ENCODE measurements at places on chromosomes 2 and 18.

DNA sequence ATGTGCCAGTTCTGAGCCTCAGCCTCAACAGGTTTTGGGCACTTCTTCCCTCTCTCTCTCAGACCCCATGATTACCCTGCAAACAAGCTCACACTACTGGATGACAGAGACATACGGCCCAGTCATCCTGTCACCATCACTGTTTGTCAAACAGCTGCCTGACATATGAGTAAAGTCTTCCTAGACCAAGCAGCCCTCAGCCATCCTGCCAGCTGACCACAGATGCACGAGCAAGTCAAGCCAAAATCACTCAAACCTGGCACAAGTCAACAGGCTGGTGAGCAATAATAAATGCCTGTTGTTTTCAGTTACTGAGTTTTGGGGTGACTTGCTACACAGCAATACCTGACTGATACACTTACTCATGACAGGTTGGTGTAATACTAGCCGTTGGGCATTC lies 75.5 kb upstream of the KLF7 start:
- no peak for DNase-seq

- no peak for DNase-seq
These were observed 44.6 kb downstream of the DPP4 start for GRCh38 chr2:162029287-162029901.

GRCh38 chr2:45776160-45776955 lies 124.9 kb downstream of the PRKCE start:
- no peak for DNase-seq

DNA sequence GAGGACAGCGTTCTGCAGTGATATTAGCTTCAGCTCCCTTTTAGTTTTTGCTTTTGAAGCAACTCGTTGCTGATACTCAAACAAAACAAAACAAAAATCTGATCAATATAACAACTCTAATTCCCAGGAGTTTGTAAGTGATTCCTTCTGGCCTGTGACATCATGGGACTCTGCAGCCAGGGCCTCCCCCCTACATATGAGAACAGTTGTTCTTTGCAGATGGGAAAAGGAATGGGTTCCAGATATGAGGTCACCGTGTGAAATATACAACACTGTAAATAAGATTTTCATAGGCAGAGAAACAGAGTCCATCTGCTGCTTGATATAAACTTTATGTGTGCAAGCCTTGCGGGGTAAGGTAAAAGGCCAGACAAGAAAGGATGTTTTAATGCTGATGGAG lies 56.7 kb downstream of the DIS3L2 start:
- DNase-seq, result no peak

GRCh38 chr18:63213331-63213900 lies 106.2 kb downstream of the BCL2 start:
- DNase-seq, result no peak

- DNase-seq, result no peak
These were observed 127.4 kb downstream of the TGIF1 start for GRCh38 chr18:3577281-3577855.

DNA sequence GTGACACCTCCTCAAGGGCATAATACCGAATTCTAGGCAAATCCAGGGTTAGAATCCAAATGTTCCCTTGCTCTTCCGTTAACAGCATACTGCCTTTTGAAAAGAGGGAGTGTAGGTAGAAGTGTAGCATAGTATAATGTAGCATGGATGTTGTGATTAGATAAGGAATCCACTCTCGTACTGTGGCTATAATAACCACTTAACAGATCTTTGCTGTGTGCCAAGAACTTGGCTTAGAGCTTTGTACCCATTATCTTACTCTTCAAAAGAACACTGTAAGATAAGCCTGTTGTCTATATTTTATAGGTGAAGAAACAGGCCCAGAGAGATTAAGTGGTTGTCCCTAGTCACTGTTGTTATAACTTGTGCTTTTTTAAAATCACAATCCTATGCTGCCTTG lies 24.2 kb downstream of the WDR75 start:
- no peak for DNase-seq

DNA sequence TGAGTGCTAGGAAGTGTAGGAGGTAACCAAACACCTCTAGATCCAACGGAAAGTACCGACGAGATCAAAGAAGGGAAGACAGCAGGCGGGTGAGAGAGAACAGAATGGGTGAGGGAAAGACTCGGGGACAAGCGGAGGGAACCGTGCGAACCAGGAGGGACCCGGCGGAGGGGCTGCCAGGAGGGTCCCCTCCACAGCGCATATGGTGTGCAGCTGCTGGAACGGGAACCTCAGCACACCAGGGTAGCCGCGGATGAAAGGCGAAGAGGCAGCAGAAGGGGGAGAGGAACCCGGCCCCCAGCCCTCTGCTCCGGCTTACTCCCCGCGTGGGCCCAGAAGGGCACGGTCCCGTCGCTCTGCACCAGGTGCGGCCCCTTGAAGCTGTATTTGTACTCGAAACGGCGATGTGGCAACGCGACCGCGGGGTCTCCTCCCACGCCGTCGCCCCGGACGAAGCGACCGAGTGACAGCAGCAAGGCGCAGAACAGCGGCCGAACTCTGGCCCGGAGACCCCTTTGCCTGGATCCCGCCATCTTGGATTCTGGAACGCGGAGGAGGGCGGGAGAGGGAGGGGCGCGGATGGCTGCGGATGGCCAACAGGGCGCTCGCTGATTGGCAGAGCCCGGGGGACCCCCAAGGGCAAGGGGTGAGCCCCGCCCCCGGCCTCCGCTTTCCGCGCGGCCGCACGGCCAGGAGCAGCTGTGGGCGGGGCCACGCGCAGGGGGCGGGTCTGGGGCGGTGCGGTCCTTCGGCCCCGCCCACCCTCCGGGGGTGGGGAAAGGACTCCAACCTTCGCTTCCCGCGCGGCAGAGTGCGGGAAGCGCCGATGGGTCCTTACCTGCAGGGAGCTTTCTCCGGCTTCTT lies at the start of gene LMAN1:
Gene LMAN1 (minus strand): TSS at position 554 of the 864 bp plus-strand sequence. CDS start 21 bp downstream, at position 533.
- DNase-seq, result peak; percentile 90

GRCh38 chr2:66495788-66496640 lies 61.1 kb downstream of the MEIS1 start:
- peak; percentile 48 for DNase-seq

DNA sequence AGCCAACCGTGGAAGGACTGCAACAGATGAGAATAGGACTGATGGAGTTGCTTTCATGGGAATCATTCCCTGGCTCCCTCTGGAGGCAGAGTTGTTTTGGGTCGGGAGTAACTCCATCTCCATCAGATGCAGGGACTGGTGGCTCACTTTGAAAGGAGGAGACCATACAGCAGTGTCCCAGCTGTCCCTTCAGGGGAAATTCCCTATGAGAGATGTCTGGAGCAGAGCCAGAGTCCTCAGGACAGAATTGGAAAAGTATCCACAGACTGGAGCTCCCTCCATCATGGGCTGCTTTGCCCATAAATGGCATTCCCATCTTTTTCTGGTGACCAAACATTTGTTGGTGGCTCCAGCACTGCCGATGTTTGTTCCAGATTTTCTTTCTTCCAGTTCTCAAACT lies 144.3 kb downstream of the NCK2 start:
- DNase-seq, result no peak

GRCh38 chr2:128662051-128662471 lies 343.4 kb upstream of the HS6ST1 start:
- no peak for DNase-seq

DNA sequence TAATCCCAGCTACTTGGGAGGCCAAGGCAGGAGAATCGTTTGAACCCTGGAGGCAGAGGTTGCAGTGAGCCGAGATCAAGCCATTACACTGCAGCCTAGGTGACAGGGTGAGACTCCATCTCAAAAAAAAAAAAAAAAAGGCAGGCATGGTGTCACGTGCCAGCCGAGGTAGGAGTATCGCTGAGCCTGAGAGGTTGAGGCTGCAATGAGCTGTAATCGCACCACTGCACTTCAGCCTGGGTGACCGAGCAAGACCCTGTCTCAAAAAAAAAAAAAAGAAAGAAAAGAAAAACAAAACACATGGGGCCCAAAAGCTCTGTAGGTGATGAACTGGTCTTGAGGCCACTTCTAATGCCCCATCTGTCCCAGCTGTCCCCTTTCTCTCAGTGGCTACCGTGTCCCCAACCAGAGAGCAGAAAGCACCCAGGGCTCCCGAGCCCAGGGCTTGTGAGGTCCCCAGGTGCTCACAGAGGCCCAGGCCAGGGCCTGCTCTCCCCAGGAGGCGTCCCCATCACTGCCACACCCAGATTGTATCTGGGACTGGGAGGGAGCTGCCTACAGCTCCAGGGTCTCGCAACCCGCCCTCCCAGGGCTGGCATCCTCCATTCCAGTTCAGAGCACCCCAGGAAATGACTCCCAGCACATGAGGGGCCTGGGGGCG lies 8.5 kb downstream of the KLHL30 start:
- DNase-seq, result no peak

GRCh38 chr2:53778536-53779162 lies 8.1 kb downstream of the ASB3 start:
- DNase-seq, result no peak

GRCh38 chr2:32847734-32848133 lies 99.0 kb upstream of the LTBP1 start:
- no peak for DNase-seq

GRCh38 chr2:107036293-107036692 lies 150.3 kb upstream of the ST6GAL2 start:
- DNase-seq, result no peak

- no peak for DNase-seq
These were observed 230.8 kb downstream of the OSR1 start for GRCh38 chr2:19127616-19128015.

- DNase-seq, result no peak
These were observed 79.5 kb downstream of the CAMKMT start for GRCh38 chr2:44441200-44441599.

GRCh38 chr18:11997466-11997865 lies 16.2 kb downstream of the IMPA2 start:
- no peak for DNase-seq

GRCh38 chr2:178478439-178479274 lies at the start of gene FKBP7:
Gene FKBP7, minus strand, starts transcription at chr2:178478600. Its CDS starts 101 bp downstream, at chr2:178478499.
- peak; percentile 79 for DNase-seq

GRCh38 chr2:16320716-16321115 lies 344.9 kb downstream of the CYRIA start:
- no peak for DNase-seq

DNA sequence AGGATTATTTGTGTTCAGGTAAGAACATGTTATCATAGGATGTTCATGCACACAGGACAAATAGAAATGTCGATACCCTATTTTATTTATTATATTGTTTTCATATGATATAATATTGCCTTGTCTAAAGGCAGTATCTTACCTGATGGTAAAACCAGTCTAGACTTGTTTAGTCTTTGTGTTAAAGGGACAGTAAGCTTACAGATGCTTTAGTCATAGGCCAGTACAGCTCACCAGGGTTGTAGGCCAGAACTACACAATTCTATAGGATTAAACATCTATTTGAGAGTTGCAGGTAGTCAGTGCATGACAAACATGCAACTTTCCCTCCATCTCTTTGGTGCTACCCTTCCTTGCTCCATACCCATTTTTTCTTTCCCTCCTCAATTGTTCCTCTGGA lies 158.5 kb downstream of the GALNT3 start:
- no peak for DNase-seq

DNA sequence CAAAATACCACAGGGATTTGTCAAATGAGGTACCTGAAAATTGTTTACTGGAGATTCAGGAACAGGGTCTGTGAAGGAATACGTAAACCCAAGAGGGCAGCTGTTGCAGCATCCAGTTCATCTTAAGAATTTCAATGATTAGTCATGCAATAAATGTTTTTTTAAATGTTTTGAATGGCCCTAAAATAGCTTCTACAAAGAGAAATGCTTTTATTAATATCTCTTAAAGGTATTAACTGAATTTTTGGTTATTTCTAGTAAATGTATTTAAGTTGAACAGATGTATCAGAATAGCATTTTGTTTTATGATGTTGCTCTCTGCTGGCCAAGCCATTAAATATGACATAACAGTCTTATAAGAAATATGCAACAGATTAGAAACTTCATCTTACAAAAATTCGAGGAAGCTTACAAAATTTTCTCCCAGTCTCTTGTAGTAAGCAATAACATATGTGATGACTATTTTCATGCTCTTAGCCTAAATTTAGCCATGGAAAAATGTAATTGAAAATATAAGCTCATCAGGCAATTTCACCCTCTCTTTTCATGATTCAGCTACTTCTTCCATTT lies 863.9 kb downstream of the SUCLG1 start:
- DNase-seq, result no peak

DNA sequence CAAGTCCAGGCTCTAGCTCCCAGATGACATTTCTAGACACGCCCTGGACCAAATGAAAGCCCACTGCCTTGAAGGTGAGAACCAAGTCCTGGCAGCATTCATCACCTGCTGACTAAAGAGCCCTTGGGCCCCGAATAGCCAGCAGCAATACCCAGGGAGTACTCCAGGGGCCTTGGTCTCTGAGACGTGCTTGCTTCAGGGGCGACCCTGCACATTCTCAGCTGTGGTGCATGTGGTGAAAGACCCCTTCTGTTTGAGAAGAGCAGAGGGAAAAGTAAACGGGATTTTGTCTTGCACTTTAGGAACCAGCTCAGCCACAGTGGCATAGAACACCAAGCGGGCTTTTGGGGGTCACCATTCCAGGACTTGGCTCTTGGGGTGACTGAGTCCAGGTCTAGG lies 260.5 kb upstream of the MYT1L start:
- no peak for DNase-seq

GRCh38 chr2:120935339-120936313 lies 200.0 kb downstream of the GLI2 start:
- DNase-seq, result peak; percentile 80

DNA sequence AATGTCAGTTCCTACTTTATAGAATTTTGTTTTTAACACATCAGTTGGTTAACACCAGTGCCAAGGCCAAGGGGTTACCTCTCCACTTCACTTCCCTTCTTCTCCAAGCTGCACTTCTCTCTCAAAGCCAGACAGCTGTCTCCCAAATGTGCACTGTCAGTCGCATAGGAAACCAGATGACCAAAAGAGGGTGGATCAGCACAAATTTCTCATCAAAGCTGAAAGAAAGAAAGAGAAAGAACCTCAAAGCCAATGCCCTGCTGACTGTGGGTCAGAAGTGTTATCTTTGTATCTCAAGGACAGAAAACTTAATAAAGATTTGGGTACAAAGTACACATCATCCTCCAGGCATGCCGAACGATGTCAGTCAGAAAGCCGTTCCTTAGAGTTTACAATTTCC lies 32.2 kb downstream of the SPATS2L start:
- DNase-seq, result peak; percentile 18

GRCh38 chr2:214135966-214136365 lies 274.9 kb upstream of the VWC2L start:
- no peak for DNase-seq

GRCh38 chr2:197369228-197369932 lies 58.8 kb upstream of the ANKRD44 start:
- DNase-seq, result no peak

DNA sequence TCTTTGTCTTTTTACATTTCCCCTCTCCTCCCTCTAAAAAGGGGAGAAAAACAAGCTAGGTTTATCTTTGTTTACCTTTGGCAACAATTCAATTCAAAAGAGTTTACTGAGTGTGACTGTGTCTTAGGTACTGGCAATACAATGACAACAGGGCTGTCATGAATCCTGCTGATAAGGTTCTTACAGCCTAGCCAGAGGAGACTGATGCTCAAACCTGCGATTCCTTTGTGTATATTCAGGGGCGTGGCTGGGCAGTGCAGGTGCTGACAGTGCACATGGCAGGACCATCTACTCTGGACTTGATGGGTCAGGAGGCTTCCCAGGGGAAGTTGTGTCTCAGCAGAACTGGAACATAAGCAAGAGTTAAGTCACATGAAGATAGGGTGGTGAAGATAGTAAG lies 23.2 kb upstream of the TTN start:
- no peak for DNase-seq

GRCh38 chr2:213296270-213296669 lies 12.0 kb downstream of the SPAG16 start:
- no peak for DNase-seq

All from brain microvascular endothelial cell (primary cell).